ENCODE measurements at places on chromosomes 2 and 18. TPM values are rescaled to one million over a fixed set of nuclear protein-coding genes. Genes with fewer than 3 reads are reported as not detected.
A peak's percentile ranks its signal among the peaks of the same experiment; 100 is the strongest.

Gene GALNT5
- 0.08 TPM for total RNA-seq

Gene TBR1
- not detected for total RNA-seq

Gene MC5R
- not detected for total RNA-seq

DNA sequence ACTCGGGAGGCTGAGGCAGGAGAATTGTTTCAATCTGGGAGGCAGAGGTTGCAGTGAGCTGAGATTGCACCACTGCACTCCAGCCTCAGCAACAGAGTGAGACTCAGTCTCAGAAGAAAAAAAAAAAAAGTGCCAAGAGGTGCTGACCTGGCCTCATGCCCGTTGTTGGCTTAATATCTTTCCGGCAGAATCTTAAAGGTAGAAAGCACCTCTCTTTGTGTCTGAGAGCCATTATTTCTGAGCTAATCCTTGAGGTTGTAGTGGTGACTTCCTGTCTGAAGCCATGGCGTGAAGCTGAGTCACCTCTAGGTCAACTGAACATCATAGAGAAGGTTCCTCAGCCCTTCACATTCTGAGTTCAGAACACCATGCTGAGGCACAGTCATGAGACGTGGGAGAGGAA, 60.4 kb downstream of the WDSUB1 start:
- no peaks in the 10 kb centered on the region for H3K4me1 ChIP-seq
- DNase-seq: peak; percentile 33
- peaks cover 5% of the 10 kb centered on the region for H3K36me3 ChIP-seq
- H3K27ac ChIP-seq: no peak overlapping the region
- no peak overlapping the region for H3K4me3 ChIP-seq

DNA sequence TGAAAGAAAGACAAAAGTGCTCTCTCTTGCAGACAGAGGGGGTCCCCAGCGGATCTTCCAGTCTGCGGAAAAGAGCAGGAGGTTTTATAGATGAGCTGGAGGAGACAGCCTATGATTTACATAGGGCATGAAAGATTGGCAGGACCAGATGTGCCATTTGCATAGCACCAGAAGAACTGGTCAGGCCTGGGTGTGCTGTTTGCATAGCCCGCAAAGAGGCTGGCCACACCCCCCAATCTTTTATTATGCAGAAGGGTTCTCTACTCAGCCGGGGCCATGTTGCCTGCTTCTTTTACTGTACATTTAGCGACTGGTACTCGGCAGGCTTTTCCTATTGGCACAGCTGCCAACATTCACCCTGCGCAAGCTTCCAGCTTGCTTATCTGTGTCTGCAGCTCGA, 317.6 kb downstream of the GALR1 start:
- H3K36me3 ChIP-seq: no peaks in the 10 kb centered on the region
- no peaks in the 10 kb centered on the region for H3K4me1 ChIP-seq
- no peak overlapping the region for H3K4me3 ChIP-seq
- DNase-seq: no peak

- no peaks in the 10 kb centered on the region for H3K27me3 ChIP-seq
- no peak overlapping the region for H3K4me3 ChIP-seq
- DNase-seq: no peak
- no peak overlapping the region for H3K27ac ChIP-seq
Observed at GRCh38 chr18:5955861-5956260, 60.5 kb upstream of the TMEM200C start.

DNA sequence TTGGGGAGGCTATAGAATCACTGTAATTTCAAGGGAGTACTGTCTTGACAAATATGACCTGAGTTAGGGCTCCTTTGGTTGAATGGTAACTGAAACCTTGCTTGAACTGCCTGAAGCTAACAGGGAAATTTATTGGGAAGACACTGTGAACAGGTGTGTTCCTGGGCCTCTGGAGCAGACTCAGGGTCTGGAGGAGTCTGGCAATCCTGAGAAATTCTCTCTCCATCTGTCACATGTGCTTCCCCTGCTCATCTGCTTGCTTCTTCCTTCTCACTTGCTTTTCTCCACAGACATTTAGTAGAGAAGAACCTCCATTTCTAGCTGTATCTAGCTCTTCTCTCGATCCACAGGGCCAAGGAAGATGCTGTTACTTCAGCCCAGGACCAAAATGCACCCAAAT, 476.5 kb downstream of the LRP1B start:
- no peak overlapping the region for H3K4me3 ChIP-seq
- DNase-seq: no peak
- no peak overlapping the region for H3K27ac ChIP-seq

- no peak for DNase-seq
- no peak overlapping the region for H3K27ac ChIP-seq
- H3K27me3 ChIP-seq: no peaks in the 10 kb centered on the region
- H3K4me3 ChIP-seq: no peak overlapping the region
- H3K36me3 ChIP-seq: no peaks in the 10 kb centered on the region
Observed at GRCh38 chr2:177543007-177543760, 150.6 kb downstream of the AGPS start.

- DNase-seq: no peak
- H3K27ac ChIP-seq: no peak overlapping the region
- no peaks in the 10 kb centered on the region for H3K4me1 ChIP-seq
- no peak overlapping the region for H3K4me3 ChIP-seq
Observed at GRCh38 chr2:56510610-56511009, 326.8 kb downstream of the CCDC85A start.

DNA sequence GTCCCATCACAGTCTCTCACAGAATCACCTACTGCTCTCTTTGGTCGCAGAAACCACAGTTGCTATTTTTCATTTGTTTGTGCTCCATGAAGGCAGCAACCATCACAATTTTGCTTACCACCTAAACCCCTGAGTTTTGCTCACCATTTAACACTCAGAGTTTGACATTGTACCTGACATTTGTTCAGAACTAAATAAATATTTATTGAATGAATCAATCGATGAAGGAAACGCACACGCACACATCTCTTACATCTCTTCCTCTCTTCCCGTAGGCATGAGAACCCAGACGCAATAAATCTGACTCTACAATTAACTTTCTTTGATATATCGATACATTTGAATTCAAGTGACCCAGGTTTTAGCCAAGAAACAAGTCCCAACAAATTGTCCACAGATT, 105.5 kb upstream of the RNF152 start:
- no peaks in the 10 kb centered on the region for H3K36me3 ChIP-seq
- DNase-seq: no peak
- no peaks in the 10 kb centered on the region for H3K27me3 ChIP-seq
- H3K4me3 ChIP-seq: no peak overlapping the region

DNA sequence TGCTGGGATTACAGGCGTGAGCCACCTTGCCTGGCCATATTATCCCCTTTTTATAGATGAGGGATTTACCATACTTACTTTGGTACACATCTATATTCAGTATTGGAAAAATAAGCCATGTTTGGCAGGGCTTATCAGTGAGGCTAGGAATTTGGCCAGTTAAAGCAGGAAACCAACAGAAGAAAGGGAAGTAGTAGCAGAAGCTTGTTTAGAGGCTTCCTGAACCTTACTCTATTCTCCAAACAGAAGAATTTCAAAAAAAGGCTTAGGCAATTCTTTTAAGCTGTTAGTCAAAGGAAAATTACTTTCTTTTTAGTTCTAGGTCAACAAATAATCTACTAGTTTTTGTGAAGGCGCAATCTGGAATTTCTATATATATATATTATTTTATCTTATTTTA, 3.2 kb upstream of the GLS start:
- no peak overlapping the region for H3K27ac ChIP-seq
- no peak for DNase-seq
- H3K27me3 ChIP-seq: no peaks in the 10 kb centered on the region
- H3K4me3 ChIP-seq: no peak overlapping the region
- peaks cover 5% of the 10 kb centered on the region for H3K36me3 ChIP-seq

Data from Panc1 (cell line).